ENCODE measurements at places on chromosomes 3 and 15. TPM values are rescaled to one million over a fixed set of nuclear protein-coding genes. Genes with fewer than 3 reads are reported as not detected.

The LYZL4 gene
- total RNA-seq = not detected

The SUSD5 gene
- total RNA-seq = 25.5 TPM

The DCP1A gene
- 20.8 TPM for total RNA-seq

The SPATA12 gene
- total RNA-seq = not detected

The GOLGA8R gene
- 4.9 TPM for total RNA-seq

The DLL4 gene
- 0.39 TPM for total RNA-seq

GRCh38 chr15:62469478-62469873 lies 304.4 kb upstream of the C2CD4B start:
- H3K4me3 ChIP-seq = no peak overlapping the region
- no peaks in the 10 kb centered on the region for H3K27me3 ChIP-seq
- H3K4me1 ChIP-seq = peaks cover 35% of the 10 kb centered on the region
- no peaks in the 10 kb centered on the region for H3K36me3 ChIP-seq

DNA sequence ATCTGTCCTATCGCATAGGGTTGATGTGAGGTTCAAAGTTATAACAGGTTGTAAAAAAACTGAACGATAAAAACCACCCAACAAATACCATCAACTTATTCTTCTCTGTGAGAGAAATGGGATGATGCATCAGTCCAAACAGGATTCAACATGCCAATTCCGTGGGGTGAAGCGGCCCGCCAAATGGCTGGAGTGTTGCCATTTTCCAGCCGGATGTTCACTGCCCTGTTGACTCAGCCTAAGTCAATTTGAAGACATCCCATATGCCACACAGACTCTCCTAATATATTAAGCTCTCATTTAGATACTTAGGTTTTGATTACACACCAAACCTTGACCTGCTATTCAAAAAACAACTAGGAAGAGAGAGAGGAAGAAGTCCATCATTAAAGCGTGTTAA lies 311.1 kb downstream of the VPS13C start:
- H3K27me3 ChIP-seq = peaks cover 9% of the 10 kb centered on the region
- H3K27ac ChIP-seq = no peak overlapping the region
- no peaks in the 10 kb centered on the region for H3K36me3 ChIP-seq
- H3K4me1 ChIP-seq = no peaks in the 10 kb centered on the region
- no peak overlapping the region for H3K4me3 ChIP-seq
- no peak for DNase-seq

- H3K4me3 ChIP-seq = no peak overlapping the region
- peaks cover 3% of the 10 kb centered on the region for H3K4me1 ChIP-seq
- no peak for DNase-seq
- H3K27me3 ChIP-seq = peaks cover 44% of the 10 kb centered on the region
- H3K36me3 ChIP-seq = peaks cover 2% of the 10 kb centered on the region
These were observed 409 bp upstream of the LHFPL4 start for GRCh38 chr3:9553948-9554513.

DNA sequence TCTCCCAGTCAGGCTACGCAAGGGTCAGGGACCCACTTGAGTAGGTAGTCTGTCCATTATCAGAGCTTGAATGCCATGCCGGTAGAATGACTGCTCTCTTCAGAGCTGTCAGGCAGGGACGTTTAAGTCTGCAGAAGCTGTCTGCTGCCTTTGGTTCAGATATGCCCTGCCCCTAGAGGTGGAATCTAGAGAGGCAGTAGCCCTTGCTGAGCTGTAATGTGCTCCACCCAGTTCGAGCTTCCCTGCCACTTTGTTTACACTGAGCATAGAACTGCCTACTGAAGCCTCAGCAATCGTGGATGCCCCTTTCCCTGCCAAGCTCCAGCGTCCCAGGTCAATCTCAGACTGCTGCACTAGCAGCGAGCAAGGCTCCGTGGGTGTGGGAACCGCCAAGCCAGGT lies 57.5 kb upstream of the SETMAR start:
- no peak for DNase-seq
- H3K4me3 ChIP-seq = no peak overlapping the region
- no peaks in the 10 kb centered on the region for H3K36me3 ChIP-seq

- no peak overlapping the region for H3K27ac ChIP-seq
- no peak for DNase-seq
- no peaks in the 10 kb centered on the region for H3K27me3 ChIP-seq
- H3K4me3 ChIP-seq = no peak overlapping the region
- peaks cover 27% of the 10 kb centered on the region for H3K4me1 ChIP-seq
- H3K36me3 ChIP-seq = no peaks in the 10 kb centered on the region
These were observed 62.0 kb downstream of the SUCNR1 start for GRCh38 chr3:151935446-151935845.

DNA sequence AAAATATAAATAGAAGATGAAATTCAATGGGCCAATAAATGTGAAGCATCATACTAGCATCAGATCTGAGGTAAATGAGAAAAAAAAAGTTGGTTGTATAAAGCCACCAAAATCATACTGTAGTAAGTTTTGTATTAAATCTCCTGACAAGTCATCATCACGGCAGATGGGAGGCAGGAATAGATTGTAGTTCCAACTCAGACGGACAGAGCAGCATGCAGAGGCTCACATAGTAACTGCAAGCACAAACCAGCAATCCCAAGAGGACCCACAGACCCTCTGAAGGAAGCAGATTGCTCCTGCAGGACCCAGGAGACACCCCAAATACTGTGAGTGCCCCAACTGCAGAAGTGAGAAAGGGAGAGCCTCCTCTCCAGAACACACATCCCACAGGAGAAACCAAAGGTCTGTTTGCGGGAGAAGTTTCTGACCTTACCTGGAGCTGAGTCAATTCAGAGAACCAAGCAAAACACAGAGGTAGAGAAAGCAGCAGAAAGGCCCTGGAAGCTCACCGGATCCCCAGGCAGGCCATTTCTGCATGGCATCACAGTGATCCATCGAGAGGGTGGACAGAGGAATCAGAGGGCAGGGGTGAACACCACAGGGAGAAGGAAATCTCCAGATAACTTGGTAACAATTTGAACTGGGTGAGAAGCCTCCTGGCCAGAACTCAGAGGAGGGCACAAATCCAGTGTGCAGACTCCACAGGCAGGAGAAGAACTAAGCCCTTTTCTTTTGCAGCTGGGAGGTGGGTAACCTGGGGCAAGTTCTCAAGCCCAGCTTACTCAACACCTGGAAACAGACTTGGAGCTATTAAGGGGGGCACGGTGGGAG lies 141.6 kb upstream of the ARHGEF26 start:
- H3K4me1 ChIP-seq = no peaks in the 10 kb centered on the region
- no peak overlapping the region for H3K27ac ChIP-seq
- no peaks in the 10 kb centered on the region for H3K36me3 ChIP-seq
- no peak for DNase-seq
- H3K4me3 ChIP-seq = no peak overlapping the region

DNA sequence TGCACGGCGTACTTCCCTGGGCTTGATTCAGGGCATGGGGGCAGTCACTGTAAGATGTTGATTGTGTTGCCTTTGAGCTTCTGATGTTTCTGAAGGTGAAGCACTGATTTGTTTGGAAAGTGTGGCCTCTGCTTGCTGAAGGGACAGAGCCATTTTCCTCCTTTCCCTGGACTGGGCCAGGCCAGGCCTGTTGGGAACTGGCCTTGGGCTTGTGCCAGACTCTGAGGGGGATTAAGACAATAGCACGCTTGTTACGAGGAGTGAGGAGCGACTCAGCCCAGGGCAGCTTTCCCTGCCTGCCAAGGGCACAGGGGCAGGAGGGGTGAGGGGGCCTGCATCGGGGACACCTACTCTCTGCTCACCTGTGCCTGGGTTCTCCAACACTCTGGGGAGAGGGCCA lies 42.9 kb downstream of the LINGO1 start:
- no peak overlapping the region for H3K4me3 ChIP-seq
- H3K4me1 ChIP-seq = peaks cover 12% of the 10 kb centered on the region
- no peak overlapping the region for H3K27ac ChIP-seq
- DNase-seq = no peak
- H3K36me3 ChIP-seq = no peaks in the 10 kb centered on the region
- peaks cover 9% of the 10 kb centered on the region for H3K27me3 ChIP-seq

DNA sequence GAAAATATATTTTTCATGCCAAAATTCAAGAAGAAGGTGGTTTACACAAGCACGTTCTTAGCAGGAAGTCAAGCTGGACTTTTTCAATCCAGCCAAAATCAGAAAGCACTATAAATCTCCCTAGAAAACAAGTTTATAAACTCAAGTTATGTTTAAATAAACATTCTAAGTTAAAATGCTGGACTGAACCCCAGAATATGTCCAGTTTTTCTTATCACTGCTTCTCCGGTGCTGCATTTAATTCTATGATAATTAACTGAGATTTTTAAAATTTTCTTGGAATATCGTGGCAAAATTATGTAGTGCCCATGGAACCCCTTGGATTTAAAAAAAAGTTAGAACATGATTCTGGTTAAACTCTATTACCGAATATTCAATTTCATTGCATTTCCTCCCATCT lies 218.2 kb upstream of the MDFIC2 start:
- H3K4me1 ChIP-seq = peaks cover 10% of the 10 kb centered on the region
- no peak overlapping the region for H3K27ac ChIP-seq
- no peaks in the 10 kb centered on the region for H3K36me3 ChIP-seq

- H3K4me1 ChIP-seq = peaks cover 38% of the 10 kb centered on the region
- H3K4me3 ChIP-seq = no peak within 1 kb of the TSS
- H3K36me3 ChIP-seq = peaks cover 23% of the 10 kb centered on the region
- DNase-seq = no peak
- H3K27me3 ChIP-seq = no peaks in the 10 kb centered on the region
These were observed at the start of gene EPM2AIP1 for GRCh38 chr3:36992806-36993325. EPM2AIP1 (minus strand) TSS chr3:36993131; CDS start chr3:36993077, 54 bp downstream.

- H3K4me1 ChIP-seq = peaks cover 59% of the 10 kb centered on the region
- peak overlapping the region; percentile 92 for H3K27ac ChIP-seq
- peaks cover 3% of the 10 kb centered on the region for H3K36me3 ChIP-seq
- no peaks in the 10 kb centered on the region for H3K27me3 ChIP-seq
- H3K4me3 ChIP-seq = peak overlapping the region; percentile 91
These were observed 375 bp downstream of the HEG1 start for GRCh38 chr3:125055331-125055912.

GRCh38 chr15:29734917-29735572 lies 87.2 kb downstream of the TJP1 start:
- H3K4me1 ChIP-seq = no peaks in the 10 kb centered on the region
- H3K27ac ChIP-seq = no peak overlapping the region
- H3K27me3 ChIP-seq = no peaks in the 10 kb centered on the region
- no peak overlapping the region for H3K4me3 ChIP-seq

DNA sequence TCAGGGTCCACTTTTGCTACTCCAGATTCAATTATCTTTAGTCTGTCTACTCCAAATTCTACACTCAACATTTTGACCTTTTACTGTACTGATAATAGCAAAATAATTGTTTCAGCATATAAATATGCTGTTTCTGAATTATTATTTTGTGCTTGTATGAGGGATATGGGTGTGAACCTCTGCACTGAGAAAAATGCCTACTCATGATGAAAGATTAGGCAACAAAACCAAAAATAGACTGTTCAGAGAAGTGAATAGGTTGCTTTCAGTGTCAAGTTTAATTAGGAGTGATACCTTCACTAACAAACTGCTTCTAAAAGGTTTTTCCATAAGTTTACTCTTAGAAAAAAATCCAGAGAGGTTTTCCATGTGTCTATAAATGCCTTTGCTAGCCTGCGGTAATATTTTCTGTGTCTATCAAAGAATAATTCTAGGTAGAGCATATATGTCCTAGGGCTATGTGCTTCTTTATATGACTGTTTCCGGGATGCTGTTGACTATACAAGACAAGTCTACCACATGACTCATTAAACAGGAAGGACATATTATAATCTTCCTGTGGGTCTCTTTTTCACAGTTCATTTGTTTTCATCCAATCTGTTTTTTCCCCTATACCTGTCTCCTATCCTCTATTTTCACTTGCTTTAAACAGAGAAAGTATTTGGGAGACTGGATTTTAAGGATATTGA lies 218.5 kb upstream of the TTC14 start:
- H3K4me1 ChIP-seq = no peaks in the 10 kb centered on the region
- no peaks in the 10 kb centered on the region for H3K36me3 ChIP-seq
- H3K27me3 ChIP-seq = peaks cover under 1% of the 10 kb centered on the region
- H3K4me3 ChIP-seq = no peak overlapping the region
- no peak for DNase-seq
- no peak overlapping the region for H3K27ac ChIP-seq
